ENCODE measurements at places on chromosomes 4 and X.

GRCh38 chrX:76550016-76550415 is 122.5 kb downstream of the MAGEE1 start:
- DNase-seq, result no peak

DNA sequence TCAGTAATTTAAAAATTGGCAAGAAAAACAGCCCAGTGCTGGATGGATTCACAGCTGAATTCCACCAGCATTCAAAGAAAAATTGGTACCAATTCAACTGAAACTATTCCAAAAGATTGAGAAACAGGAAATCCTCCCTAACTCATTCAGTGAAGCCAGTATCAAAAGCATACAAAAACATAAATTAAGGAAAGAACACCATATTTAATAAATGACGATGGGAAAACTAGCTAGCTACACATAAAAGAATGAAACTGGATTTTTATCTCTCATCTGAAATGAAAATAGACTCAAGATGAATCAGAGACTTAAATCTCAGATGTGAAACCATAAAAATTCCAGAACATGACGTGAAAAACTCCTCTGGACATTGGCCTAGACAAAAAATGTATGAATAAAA is 516.8 kb upstream of the SPANXN1 start:
- no peak for DNase-seq

DNA sequence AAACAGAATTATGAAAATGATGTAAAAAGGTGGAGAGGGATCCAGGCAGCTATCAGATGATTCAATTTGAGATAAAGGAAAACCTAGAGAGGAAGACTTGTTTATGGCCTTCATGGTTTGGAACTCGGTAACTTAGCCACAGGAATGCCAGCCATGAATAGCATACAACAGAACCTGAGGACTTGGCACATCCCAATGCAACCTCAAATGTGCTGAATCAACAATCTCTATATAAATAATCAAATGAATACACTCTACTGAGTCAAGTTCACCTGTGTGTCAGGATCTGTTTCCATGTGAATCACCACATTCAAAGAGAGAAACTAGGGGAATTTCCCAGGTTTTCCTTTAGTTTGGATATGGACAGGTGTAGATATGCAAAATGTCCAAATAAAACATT is 86.9 kb downstream of the MBNL3 start:
- no peak for DNase-seq

DNA sequence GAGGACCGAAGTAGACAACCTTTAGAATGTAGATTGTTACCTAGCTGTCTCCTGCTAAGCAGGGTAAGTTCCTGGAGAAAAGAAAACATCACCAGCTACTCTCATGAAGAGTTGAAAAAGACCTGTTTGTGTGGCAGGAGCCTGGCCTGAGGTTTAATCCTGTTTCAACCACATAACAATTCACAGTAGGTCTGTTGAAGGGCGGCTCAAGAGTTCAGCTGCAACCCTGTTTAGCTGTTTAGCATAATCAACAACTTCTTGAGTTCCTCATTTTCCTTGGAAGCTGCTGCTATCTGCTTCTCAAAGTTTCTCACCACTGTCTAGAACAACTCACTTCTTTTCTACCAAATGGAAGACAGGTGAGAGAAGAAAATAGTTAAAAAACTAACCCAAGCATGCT is 170.4 kb upstream of the TET2 start:
- no peak for DNase-seq

GRCh38 chrX:120522820-120523219 is 37.9 kb downstream of the CUL4B start:
- DNase-seq, result no peak

DNA sequence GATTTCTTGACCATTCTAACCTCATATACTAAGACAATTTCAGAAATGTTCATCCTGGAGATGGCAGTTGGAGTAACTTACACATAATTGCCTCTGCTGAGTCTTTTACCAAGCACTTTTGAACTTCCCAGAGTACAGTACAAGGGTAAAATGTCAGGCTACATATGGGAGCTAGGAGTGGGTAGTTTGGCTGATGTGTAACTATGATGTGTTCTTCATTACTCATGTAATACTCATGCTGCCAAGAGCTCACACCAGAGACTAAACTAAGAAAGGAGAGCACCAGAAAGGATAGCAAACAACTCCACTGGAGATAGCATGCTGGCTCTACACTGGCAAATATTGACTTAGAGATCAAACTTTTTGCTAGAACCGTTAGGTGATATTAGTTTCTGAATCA is 194.0 kb downstream of the PDGFRA start:
- DNase-seq, result no peak

DNA sequence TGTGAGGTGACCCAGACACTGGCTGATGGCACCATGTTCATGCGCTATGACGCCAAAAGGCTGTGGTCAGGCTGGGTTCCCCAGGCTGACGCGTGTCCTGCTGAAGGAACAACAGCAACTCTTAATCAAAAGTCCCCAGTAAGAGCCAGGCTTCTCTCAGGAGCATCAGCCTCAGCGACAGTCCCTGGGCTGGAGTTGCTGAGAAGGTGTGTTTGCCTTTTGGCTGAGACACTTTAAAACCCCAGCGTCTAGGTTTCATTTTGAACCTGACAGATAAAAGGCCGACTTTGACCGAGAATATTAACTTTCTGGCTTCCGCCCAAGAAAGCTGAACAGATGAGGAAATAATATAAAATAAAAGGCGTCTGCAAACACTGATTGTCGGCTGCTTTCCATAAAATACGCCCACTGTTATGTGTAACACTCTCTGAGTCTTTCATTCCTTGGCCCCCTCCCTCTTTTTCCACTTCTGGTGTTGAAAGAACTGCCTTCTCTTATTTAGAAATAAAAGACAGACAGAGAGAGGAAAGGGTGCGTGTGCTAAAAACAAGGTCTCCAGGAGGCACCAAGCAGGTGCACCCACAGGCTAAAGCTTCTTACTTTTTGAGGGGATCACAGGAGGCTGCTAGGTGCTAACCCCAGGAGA is 373.6 kb downstream of the MID1IP1 start:
- peak; percentile 46 for DNase-seq

DNA sequence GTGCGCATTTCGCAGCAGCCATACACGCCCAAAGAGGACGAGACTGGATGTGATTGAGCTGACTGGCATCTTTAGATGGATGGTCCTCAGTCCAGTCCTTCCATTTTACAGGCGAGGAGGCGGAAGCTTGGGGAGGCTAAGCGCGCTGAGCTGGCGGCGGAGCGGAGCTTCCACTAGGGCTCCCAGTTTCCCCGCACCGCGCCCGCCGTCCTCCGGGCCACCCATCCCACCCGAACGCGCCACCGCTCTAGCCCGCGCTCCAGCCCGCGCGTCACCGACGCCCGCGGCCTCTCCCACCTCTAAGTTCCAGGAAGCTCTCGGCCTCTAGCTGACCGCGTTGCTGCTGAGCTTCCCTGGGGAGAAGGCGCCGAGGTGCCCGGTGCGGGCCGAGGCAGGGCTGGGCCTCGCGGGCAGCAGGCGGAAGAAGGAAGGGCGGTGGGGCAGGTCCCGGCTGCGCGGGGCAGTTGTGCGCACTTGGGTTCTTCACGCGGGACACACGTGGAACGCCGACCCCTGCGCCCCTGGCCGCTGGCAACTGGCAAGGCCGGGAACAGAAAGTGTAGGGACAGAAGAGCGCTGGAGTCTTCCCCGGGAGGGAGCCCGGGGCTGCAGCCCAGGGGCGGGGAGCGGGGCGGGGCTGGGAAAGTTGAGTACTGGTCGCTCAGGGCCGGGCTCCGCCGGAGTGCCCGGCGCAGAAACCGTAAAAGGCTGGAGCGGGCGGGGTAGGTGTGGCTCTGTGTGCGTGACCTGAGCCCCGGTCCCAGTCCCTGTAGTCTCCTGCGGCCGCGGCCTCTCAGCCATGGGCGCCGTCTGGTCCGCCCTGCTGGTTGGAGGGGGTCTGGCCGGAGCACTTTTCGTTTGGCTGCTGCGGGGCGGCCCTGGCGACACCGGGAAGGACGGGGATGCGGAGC is at the start of gene STBD1:
Gene STBD1 (plus strand): TSS at position 763 of the 911 bp plus-strand sequence. CDS start 37 bp downstream, at position 800.
- DNase-seq, result peak; percentile 3

GRCh38 chr4:87066403-87067123 is 131.8 kb downstream of the AFF1 start:
- DNase-seq, result no peak
